ENCODE measurements at places on chromosomes 7 and 10.
A peak's percentile ranks its signal among the peaks of the same experiment; 100 is the strongest.

DNA sequence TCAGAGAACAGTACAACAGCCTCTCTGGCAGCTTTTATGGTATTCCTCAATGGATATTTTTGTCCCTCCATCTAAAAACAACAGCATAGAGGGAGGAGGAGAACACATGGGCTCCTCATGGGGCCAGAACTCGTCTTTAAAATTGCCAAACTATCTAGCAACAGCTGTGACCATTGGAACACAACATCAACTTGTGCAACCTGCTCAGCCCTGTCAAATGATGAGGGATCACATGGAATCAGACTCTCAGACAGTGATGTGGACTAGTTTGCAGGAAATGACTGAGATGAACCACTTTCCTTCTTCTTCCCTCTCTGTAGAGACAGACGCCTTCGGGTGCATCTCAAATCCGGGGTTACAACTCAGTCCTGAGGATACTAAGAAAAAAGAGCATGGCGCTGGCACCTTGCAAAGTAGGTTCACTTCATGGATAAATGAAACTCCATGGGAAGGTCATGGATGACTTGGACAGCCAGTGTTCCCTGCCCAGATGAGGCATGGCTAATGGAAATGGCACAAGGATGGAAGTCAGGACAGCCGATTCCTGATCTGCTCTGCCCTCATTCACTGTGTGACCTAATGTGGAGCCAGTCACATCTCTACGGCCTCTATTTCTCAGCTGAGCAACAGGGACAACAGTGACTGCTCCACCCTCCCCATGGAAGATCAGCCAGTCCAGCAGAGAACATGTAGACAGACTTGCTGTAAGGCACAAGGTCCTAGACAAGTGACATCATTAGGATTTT is 24.6 kb upstream of the DGKI start:
- DNase-seq = no peak

DNA sequence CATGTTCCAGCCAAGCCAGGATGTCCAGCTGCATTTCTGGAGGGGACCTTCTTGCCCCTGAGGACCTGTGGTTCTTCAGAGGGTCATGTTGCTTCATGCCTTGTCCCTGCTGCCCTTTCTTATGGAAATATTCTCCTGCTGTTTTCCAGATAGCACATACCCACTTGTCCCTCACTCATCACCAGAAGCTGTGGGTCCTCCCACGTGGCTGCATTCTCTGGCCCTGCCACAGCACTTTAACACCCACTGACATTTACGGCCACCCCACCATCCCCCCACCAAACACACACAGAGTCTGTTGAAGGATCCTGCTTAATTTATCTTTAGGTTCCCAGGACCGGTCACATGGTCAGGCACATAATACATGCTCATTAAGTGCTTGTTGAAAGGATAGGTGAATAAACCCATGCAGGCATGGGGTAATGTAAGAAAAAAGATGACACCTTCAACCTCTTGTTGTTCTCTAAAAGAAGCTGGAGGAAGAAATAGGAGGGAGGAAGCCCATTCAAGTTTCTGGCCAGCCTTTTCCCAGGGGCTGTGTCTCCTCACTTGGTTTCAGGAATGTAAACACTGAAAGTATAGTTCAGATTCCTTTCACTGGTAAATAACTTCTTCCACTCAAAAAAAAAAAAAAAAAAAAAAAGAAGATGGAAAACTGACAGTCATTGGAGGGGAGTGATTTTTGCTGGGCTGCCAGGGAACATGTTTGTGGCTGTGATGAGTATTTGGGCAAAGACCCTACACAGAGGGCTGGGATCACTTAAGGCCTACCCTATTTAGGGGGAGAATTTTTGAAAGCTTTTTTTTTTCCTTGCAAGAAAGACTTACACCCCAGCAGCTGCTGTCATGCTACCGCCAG is 19.8 kb upstream of the BMPER start:
- peak; percentile 16 for DNase-seq

DNA sequence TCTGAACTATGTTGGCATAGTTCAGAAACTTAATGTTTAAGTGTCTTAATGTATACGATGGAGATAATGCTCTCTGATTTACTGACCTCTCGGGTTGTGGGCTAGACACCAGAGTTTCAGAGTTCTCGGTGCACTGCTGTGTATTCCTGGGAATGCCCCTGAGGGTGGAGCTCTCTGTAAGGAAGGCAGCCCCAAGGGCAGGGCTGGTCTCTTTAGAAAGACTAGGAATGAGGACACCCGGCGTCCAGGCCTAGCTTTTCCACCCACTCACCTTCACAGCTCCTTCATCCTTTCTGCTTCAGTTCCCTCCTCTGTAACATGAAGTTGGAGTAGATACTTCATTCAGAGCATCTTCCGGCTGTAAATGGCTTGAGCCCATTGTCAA is 536.6 kb upstream of the GALNT17 start:
- DNase-seq = no peak

GRCh38 chr10:95303535-95303934 is 12.7 kb upstream of the PDLIM1 start:
- no peak for DNase-seq

DNA sequence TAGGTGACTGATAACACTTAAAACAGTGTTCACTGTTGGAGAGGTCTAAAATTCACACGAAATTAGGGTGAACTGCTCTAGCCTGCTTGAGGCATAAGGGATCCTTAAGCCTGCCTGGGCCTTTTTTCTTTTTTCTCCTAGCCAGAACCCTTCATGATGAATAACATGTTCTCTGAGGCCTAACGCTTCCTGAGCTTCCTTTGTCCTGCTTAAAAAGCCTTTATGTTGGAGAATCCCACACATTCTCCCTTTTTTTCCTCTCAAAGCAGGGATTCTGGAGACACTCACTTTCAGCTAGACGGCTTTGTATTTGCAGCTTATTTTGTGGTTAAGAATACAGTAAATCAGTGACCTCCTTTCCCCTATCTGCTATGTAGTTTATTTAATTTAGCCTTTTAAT is 354.7 kb upstream of the PHF14 start:
- no peak for DNase-seq

GRCh38 chr7:132508724-132509353 is 67.4 kb downstream of the PLXNA4 start:
- DNase-seq = no peak

GRCh38 chr7:98297626-98298286 is 16.3 kb downstream of the BRI3 start:
- no peak for DNase-seq

DNA sequence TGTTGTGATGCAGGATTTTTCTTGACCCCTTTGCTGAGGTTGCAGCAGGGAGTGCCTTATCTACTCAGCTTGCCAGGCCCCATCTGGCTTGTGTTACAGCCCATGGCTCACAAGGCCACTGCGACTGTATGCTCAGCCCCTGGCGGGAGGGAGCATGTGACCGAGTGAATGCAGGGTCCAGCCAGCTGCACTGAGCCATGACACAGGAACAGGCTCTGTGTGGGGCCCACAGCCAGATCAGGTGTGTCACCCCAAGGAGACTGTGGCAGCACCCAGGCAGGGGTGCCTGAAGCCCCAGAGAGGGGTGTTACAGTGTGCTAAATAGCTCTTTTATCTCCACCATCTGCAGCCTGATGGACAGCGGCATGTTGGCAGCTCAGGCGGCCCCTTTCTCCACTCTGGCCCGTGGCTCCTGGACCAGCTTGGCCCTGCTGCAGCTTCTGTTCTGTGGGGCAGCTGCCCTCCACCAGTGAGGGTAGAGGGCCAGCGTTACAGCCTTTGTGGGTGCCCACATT is 2.6 kb upstream of the PCBD1 start:
- no peak for DNase-seq

DNA sequence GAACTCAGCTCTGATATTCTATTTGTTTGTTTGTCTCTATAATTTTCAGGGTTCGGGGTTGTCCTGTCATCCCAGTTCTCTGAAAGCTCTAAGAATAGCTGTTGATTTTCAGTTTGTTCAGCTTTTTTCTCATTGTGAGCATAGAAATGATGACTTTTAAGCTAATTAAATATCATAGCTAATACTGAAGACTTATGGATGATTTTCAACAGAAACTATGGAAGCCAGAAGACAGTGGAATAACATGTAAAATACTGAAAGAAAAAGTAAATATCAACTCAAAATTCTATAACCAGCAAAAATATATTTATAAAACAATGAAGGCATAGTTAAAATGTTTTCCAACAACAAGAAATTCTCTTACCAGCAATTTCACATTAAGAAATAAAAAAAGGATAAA is 96.4 kb upstream of the ETV1 start:
- peak; percentile 25 for DNase-seq

DNA sequence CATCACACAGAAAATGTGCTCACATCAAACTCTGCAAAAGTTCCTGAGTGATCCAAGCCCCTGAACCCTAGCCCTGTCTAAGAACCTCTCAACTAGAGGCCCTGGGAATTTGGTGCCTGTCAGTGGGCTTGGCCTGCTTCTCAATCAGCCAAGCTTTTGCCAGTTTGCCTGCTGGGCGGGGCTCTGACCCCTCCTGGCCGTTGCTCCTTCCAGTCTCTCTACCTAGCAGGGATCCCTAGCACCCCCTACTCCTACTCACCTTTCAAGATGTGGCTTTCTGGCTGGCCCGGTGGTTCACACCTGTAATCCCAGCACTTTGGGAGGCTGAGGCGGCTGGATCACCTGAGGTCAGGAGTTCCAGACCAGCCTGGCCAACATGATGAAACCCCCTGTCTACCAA is 2.1 kb downstream of the KLRG2 start:
- no peak for DNase-seq

DNA sequence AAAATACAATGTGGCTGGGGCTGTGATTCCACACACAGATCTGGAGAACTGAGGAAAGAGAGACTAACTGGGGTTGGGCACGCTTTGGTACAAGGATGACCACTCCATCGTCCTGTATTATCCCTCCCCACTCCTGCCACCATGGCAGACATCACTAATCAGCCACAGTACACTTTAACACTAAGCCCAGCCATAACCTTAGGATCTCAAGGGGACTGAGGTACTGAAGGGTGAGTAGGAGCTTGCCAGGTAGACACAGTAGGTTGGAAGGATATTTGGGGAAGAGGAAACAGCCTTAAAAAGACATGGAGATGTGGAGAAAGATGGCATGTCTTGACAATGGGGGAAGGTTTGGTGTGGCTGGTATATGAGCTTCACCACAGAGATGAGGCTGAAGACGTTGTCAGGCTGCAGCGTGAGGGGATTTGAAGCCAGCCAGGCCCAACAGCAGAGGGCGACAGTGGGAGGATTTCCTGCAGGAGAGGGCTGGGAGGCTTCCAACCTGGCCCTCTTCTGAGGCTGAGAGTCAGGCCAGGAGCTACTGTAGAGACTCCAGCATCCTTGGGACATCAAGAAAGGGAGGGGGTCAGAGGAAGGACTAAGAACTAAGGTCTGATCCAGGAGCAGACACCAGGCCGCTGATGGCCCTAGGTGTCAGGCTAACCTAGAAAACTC is 58.6 kb upstream of the COL13A1 start:
- DNase-seq = peak; percentile 42

GRCh38 chr7:123635551-123636359 is 19.9 kb upstream of the LMOD2 start:
- DNase-seq = peak; percentile 65

DNA sequence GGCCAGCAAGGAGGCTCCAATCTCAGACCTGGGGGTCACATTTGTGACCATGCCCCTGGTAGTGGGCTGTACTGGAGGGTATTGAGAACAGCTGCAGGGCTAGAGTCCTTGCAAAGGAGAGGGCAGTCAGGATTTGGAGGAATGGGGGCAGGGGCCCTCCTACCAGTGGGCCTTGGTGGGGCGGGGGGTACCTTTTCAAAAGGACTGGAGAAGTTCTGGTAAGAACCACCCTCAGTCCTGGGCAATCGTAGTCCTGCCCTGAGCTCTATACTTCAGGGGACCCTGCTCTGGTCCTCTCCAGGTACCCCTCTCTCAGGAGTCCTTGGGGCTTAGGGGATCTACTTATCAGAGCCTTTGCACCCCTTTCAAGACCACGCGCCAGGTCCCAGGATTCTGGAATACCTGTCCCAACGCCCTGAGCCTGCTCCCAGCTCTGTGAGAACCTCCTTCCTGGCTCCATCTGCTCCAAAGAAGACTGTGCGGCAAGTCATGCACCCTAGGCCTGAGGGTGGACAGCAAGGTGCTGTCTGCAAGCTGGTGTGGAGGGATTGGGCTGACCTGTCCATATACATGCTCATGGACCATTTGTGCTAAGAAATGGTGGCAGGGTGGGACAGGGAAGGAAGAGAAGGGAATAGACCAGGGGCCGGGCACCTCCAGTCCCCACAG is 134.1 kb upstream of the EEPD1 start:
- no peak for DNase-seq

GRCh38 chr7:85070967-85071628 is 115.8 kb downstream of the SEMA3D start:
- DNase-seq = peak; percentile 44

DNA sequence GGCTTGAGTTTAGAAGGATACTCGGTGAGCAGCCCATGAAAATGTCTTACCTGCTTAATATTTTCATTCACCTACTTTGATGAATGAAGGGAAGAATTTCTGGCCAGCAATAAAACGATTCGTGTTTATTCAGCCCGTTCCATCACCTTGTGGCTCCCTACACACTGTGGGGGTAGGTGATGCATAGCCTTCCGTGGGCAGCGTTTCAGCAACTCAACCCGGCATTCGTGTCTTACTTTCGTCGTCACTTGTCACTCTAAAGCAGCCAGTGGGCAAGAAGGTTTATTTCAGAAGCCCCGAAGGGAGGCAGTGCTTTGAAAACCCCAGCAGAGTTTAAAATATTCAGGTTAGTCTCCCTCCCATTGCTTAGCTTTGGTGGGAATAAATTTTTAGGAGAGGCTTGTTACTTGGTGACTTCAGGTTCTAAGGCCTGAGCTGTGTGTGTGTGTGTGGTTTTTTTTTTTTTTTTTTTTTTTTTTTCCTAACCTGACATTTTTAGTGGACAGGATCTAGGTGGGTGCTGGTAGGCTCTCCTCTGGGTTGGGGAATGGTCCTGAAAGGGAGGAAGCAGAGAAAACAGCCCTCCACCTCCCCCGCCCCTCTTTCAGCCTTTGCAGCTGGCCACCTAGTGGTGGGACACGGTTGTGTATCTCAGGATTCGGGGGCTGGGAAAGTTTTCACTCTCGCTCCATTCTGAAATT is 1.8 kb downstream of the GRK5 start:
- DNase-seq = peak; percentile 77

DNA sequence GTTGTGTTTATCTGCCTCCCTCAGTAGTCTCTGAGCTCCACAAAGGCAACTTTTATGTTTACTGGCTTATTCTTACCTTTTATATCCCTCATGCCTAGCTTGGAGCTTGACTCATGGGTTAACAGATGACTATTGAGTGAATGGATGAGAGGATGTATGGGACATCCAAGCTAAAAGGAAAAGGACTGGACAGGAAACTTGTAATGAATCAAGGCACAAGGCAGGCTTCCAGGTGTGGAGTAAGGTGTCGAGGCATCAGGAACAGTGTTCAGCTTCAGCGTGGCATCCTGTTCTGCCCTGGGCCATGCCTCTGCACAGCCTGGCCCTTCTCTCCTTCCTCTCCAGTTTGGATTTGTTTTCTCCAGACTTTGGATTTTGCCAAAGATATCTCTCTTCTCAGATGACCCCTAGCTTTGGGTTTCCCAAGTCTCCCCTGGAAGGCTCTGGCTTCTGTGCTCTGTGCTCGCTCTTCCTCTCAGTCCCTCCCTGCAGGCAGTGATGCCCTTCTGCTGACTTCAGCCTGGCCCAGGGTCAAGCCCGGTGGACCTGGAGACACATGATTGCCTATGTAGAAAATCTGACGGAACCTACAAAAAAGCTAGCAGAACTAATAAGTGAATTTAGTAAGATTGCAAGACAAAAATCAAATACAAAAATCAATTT is 367.3 kb downstream of the CXCL12 start:
- peak; percentile 12 for DNase-seq

GRCh38 chr10:119407254-119407777 is 135.2 kb downstream of the RGS10 start:
- no peak for DNase-seq

Measured in ELR (cell line).